ENCODE measurements at places on chromosomes 12 and 14.

- no peak for DNase-seq
These were observed 541.8 kb upstream of the FBXO33 start for GRCh38 chr14:39974036-39974435.

- no peak for DNase-seq
These were observed 522.0 kb upstream of the SEL1L start for GRCh38 chr14:82055515-82056115.

DNA sequence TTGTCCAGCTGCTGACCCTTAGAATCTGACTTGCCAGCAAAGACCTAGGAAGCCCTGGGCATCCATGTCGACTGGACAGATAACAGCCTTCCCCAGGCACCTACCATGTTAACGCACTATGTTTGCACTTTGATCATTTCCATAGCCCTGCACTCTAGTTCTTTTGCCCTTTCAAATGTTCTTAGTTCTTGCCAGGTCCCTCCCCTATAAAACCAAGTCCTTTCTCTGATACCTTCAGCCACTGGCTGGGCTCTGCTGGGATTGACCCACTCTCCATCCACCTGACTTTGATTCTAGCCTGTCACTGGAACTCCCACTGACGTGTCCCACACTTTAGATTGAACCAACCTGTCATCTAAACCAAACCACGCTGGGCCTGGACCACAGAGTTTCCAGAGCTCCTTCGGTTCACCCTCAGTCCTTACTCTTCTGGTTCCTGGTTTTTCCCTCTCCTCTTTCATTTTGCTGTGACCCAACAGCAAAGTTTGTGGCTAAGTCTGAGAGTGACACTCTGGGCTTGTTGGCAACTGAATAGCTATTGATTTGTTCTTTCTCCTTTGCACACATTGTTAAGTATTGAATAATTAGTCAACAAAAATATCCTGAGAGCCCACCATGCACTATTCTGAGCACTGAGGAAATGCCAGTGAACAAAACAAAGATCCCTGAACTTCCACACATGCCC, 51.8 kb upstream of the STK38L start:
- DNase-seq: no peak

DNA sequence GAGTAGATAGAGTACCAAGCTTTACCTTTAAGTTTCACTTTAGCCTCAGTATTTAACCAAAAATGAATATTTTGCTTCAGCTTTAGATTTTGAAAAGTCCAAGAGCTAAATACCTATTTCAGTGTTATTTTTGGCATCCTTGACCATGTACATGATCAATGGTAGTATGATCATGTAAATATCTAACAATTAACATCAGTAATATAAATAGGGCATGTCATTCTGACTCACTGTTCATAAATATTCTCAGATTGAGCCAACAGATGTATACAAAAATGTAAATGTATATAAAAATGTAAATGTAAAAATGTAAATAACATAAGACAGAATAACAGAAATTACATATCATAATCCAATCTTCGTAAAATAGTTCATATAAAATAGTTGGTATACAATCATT, 15.3 kb upstream of the NOXRED1 start:
- DNase-seq: no peak

GRCh38 chr14:65167072-65167645, 64.8 kb upstream of the MAX start:
- DNase-seq: no peak

- no peak for DNase-seq
These were observed 87.9 kb upstream of the METAP2 start for GRCh38 chr12:95386051-95386450.
